ENCODE measurements at places on chromosomes 2 and 18.

GRCh38 chr2:28606986-28607441, 111.2 kb downstream of the PLB1 start:
- no peak for DNase-seq

- DNase-seq: no peak
Observed at GRCh38 chr18:21295101-21295500, 53.1 kb downstream of the GREB1L start.

DNA sequence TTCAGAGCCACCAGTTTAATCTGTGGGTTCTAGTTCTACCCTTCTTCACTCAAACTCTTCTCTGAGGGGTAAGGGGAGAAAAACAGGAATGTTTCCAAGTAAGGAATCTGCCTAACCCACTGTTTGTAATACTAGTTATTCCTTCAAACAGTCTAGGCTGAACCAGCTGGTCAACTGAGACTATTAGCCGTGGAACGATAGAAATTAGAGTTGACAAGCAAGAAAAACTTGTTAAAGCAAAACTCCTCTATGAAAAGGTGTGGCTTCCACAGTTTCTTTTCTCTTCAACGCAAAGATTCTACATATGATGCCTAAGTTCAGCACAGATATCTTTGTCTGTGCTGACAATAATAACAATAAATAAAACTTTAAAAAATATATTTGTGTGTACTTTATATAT, 11.5 kb downstream of the PAIP2B start:
- DNase-seq: no peak

DNA sequence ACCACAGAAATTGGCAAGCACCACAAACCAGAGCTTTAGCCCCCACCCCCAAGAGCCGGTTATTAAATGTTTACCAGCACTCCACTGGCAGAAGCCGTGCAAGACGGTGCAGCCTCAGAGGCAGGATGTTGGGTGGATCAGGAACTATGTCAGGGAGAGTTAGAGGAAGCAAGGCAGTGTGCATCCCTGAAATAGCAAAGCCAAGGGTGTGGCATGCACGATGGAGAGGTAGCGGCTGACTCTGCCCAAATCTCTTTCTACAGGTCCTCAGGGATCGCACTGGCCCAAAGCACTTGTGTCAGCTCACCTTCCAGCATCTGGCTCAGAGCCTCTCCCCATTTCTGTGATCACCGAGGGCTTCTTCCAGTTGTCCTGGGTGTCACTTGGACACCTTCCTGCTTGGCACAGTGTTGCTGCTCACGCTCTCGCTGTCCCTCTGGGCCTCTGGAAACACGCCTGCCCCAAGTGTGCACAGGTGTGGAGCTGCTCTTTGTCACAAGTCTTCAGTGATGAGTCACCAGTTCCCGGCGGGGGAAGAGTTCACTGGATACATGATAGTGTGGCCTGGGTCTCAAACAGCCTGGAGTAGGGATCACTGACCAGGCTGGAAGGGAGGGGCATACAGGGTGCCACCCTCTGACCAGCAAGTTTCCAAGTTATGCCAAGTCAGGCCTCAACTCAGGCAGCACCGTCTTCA, 17.3 kb upstream of the B3GNT7 start:
- no peak for DNase-seq

GRCh38 chr18:48858676-48859075, 92.1 kb downstream of the SMAD7 start:
- DNase-seq: no peak

GRCh38 chr18:33459612-33460011, 19.1 kb upstream of the CCDC178 start:
- no peak for DNase-seq

GRCh38 chr2:207123335-207123744, 42.4 kb downstream of the KLF7 start:
- DNase-seq: no peak

DNA sequence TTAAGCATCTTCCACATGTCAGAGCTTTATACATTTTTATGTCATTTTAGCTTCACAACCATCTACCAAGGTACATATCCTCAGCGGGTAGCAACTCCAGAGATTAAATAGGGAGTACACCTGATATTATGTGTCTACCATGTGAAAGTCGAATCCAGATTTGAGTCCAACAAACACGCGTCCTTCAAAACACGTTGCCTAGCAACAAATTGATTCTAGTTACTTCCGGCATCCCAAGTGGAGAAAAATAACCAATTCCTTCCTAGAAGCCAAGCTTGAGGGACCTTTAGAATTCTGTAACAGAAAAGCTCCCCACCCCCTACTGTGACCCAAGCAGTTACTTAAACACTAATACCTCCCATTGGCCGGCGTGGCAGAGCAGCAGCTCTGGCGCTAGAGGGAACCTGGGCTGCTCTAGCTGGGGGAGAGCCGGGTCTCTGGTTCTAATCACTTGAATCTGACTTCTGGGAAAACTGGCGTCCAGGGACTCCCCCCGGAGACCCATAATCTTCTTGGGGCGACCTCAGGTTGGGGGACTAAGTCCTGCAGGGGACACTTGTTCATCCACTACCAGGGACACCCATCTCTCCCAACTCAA, at the start of gene ERICH2:
ERICH2 (plus strand) TSS at position 371 of the 598 bp plus-strand sequence. CDS start 304 bp downstream, outside the sequence.
- DNase-seq: peak; percentile 62

DNA sequence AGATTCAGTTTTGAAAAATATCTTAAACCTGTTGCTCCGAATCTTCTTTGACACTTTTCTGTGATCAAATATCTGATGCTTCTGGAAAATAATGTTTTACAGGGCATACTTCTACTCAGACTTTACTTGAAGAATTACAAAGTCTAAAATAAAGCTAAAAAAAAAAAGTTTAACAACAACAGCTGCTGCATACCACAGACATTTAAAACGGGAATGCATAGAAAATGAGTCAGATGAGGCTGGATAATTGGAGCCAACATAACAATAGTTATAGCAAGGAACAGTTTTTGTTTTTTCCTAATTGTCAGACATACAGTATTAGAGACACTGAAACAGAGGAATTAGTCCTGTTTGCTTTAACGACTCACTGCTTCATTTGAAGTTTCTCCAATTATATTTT, 1090.2 kb downstream of the SUCLG1 start:
- no peak for DNase-seq

DNA sequence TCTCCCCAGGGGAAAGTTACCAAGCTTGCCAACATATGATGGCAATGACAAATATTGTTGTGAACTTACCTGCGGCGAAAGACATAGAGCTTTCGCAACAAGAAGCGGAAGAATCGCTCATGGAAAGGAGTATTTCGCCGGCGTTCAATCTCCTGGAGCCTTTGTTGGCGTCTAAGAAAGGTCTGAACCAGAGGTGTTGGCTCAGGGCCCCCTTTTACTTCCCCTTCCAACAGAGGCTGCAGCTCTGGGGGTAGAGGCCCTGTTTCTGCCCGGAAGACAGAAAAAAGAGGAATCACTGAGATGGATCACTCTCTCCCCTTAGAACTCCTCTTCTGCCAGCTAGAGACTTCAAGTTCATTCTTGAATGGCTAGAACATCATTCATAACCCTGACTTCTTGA, 10.8 kb downstream of the GGCX start:
- no peak for DNase-seq

GRCh38 chr18:46415532-46416252, 241.3 kb downstream of the LOXHD1 start:
- DNase-seq: no peak

DNA sequence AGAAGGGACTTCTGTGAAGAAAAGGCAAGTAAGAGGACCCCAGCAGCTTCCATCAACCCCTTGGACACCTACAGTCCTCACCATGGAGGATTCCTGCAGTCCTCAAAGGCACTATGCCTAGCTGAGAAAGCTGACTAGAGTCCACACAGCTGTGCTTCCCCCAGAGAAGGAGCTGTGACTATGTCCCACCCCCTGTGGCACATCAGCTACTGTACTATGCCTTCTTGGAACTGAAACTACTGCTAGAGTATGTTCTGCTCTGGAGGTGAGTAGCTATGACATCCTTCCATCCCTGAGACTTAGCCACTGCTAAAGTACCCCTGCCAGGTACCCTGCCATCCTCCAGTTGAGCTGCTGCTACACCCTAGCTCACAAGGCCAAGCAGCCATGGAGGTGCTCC, 690.2 kb upstream of the CHAC2 start:
- no peak for DNase-seq

DNA sequence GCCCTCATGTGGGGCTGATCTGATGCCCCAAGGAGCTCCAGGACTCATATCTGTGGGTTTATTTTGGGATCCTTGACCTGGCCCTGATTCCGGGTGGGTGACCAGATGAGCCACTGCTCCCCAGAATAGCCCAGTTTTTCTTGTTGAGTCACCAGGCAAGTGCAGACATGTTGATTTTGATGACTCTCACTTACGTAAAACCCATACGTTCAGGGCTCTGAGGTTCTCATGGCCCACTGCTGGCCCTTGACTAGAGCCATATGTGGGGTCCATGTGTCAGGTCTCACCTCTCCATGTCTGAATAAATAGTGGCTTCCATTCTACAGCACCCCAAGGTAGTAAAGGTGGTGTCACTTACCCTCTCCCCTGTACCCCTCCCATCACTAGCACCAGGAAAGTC, 41.9 kb downstream of the CDC42EP3 start:
- DNase-seq: no peak

DNA sequence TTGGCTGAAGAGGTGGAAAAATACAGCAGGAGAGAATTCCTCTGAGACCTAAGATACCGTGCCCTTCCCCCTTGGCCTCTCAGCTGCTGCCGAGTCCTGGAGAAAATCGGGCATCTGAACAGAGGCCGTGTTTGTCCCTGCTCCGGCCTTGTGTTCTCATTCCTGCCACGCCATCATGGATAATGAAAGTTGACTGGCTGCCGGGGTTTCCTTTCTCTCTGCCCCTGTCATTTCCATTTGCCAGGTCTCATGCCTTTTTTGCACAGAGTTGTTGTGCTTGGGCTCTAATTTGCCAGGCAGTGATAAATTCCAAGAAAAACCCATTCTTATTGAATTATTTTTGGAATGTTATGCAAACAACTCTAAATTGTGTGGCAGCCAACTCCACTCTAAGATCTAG, 496.9 kb upstream of the TNP1 start:
- no peak for DNase-seq

- no peak for DNase-seq
Observed at GRCh38 chr18:59492756-59493421, 133.8 kb upstream of the LMAN1 start.

GRCh38 chr2:143451642-143452281, 322.5 kb downstream of the ARHGAP15 start:
- no peak for DNase-seq

- no peak for DNase-seq
Observed at GRCh38 chr18:23833714-23834113, 144.5 kb downstream of the LAMA3 start.

GRCh38 chr2:44358503-44358902, 2.8 kb downstream of the PREPL start:
- no peak for DNase-seq

DNA sequence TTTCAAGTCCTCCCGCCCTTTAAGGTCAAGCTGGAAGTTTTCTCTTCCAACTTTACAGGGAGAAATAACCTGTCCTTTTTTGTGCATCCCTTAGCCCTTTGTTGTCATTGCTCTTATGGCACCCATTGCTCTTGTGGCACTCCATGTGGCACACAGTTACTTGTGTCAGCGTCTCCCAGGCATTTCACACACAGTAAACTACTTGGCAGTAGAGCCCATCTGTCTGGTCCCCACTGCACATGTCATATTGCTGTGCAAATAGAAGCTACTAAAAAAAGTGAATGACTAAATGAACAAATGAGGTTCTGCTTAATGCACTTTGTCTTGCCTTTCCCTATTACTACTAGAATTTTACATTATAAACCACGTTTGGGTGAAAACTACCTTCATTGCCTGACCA, 149.3 kb downstream of the EML6 start:
- no peak for DNase-seq

DNA sequence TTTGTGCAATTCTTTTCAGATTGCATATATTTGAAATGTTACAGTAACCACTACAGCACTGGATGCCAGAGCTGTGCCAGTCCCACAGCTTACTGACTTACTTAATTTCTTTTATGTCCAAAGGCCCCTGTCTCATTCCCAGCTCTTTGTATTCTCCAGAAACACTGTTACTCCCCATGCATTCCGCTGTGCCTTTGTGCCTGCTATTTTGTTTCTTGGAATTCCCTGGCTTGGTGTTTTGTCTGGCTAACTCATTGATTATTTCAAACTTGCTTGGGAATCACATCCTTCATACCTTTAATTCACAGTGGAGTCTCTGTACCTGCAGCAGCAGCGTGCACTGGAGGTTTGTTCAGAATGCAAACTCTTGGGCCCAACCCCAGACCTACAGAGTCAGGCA, 601.9 kb upstream of the DDX18 start:
- no peak for DNase-seq

DNA sequence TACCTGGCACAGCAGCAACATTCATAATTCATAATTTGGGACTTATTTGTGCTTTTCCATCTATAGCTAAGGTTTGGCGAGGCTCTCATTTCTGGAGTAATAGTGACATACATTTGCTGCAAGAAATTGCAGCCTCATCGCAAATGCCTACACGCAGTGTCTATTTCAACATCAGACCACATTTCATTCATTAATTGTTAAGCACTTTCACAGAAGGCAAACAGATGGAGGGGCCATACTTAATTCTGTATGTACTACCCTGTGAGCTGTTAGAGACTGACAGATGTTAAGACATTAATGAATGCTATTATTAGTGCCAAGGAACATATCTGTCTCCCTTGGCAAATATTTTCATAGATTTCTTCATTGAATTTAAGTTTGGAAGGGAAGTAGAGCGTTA, 125.7 kb downstream of the UXS1 start:
- no peak for DNase-seq

- DNase-seq: no peak
Observed at GRCh38 chr18:8301427-8302172, 307.6 kb upstream of the RAB12 start.

DNA sequence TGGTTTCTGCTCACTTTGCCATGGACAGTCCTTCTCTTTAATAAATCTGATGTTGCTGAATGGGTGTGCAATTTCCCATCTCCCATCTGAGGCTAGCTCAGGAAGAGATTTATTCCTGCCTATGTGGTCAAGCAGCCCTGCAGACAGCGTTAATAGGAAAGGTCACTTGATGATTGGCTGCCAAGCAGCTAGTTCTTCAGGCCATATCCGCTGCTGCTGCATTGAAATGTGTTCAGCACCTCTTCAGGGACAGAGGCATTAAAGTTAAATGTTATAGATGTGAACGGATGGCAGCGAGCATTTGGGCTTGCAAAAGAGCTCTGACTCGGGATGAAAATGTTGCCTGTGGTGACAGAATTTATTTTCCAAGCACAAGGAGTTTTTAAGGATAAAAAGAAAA, 474.2 kb downstream of the PIK3C3 start:
- no peak for DNase-seq

GRCh38 chr2:110113961-110114591, 1.5 kb downstream of the MALL start:
- DNase-seq: no peak

DNA sequence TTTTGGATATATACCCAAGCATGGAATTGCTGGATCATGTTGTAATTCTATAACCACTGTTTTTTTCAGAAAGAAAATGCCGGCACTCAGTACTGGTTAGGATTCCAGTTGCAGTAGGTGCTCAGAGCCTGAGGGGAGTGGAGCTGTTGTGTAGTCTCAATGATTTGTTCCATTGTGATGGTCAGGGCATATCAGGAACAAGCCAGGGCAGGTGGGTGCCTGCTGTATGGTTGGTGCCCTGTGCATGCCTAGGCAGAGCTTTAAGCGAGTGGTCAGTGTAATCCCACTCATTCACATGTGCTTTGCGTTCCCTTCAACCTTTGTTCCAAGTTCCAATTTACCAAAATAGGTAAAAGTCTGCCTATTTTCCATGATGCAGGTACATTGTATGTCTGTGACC, 100.9 kb downstream of the FHOD3 start:
- no peak for DNase-seq

GRCh38 chr2:120108049-120108448, 95.2 kb downstream of the EPB41L5 start:
- DNase-seq: no peak

All from SW 1271 (cell line).